ENCODE measurements at places on chromosomes 12 and 14.

DNA sequence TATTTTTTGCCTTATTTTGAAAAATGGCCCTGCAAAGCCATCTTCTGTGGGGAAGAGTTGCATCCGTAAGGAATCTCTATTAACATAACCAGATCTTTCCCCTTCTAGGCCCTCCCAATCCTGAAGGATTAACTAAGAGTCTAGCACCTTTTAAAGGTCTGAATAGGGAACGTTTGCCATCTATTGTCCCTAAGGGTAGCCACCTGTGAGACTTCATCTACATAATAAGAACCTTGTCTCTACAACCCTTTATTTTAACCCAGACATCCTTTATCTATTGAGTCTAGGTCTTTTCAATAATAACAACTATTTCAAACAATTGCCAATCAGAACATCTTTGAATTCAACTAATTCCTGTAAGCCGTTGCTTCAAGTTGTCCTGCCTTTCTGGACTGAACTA is 4.4 kb downstream of the EDDM3B start:
- no peak for DNase-seq

- DNase-seq: no peak
Measured at GRCh38 chr12:124242529-124243065, 52.3 kb upstream of the RFLNA start.

DNA sequence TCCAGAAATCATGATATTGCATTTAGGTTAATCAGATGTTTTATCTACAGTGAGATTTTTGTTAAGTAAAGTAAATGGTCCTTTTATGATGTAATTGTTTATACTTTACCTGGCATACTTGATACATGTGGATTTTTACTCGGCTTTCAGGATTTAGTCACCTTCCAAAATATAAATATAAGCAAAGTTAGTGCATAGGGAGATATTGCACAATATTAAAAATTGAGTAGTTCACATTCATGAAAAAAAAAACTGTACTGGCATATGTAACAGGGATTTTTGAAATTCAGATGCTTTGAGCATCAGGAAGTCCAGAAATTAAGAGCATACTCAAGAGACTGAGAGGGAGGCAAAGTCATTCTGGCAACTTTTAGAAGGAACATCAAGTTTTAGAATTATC is 173.5 kb downstream of the PLCZ1 start:
- no peak for DNase-seq

DNA sequence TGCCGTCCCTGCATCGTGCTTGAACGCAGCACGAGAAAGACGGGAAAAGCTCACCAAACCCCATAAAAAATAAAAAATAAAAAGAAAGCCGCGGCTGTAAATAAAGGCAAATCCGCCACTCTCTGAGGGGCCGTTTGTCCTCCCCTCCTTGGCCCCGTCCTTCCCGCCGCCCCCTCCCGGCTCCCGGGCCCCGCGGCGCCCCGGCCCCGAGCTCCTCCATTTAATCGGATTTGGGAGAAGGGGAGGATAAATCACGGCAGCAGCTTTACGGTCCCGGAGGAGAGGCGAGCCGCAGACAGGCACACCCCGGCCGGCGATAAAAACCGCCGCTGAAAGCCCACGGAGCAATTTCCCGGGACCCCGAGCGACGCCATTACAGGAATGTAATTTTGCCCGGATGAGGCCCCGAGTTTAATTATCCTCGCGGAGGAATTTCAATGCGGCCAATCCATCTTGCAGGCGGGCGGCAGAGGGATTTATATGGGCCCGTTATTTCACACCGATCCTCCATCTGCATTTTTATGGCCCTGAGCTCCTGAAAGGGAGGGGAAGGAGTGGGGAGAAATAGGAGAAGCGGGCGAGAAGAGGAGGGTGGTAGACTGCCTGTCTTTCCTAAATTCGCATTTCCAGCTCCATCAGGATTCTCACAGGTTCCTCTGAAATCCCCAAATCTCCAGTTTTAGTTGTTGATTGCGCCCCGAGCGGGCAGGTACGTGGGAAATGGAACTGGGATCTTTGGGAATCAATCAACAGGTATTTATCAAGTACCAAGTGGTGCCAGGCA is 1.3 kb upstream of the ATP5MC2 start:
- no peak for DNase-seq

GRCh38 chr12:108237272-108237671 is 101.8 kb downstream of the CMKLR1 start:
- no peak for DNase-seq

Data from T-helper 22 cell (primary cell).